Central memory CD4-positive, alpha-beta T cell (primary cell): ENCODE measurements at places on chromosomes 6 and 20.

GRCh38 chr20:63705232-63706026 is 2.3 kb downstream of the ARFRP1 start:
- DNase-seq: no peak

GRCh38 chr6:63816982-63817436 is 181.4 kb downstream of the PHF3 start:
- DNase-seq: no peak

DNA sequence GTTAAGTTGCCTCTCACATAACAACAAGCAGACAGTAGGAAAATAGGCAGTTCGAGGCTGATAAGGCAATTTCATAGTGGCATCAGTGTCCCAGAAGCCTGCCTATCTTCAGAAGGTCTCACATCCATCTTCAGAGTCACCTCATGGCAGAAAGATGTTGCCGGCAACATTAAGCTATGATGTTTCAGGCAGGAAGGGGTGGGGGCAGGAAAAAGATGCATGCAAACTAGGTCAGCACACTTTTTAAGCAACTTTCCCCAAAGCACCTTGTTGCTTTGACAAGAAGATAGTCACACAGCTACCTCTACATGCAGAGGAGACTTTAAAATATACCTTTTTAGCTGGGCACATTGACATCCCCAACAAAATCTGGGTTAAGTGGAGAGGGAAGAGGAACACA is 43.2 kb upstream of the SMIM8 start:
- DNase-seq: peak; percentile 7

DNA sequence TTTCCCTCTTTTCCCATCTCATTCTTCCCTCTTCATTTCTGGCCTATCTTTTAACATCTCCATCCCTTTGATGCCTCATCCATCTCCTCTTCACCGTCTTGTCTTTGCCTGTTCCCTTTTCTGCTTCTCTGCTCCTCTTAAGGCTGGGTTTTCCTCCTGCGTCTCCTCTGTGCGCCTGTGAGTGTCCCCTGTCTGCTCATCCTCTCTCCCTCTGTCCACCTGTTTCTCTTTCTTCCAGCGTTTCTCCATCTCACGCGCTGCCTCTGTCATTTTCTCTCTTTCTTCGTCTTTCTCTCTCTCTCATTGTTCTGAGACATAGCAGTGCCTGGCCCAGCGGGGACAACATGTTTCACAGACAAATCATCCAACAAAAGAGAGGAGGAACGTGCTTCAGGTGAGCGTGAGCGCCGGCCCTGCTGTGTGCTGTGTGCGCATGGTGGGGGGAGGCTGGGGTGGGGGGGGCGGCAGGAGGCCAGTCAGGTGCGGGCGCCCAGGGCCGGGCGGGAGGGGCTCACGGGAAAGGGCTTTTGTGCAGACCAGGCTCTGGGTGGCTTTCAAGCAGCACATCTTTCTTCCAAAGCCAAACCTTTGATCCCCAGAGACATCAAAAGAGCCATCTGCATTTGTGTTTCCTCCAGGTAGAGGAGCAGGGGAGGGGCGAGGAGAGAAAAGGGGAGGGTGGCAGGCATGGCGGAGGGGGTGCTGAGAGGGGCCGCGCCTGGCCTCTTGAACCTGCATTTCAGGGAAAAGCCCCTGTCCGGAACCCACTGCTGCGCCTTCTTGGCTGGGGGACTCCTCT is 121.3 kb downstream of the VEGFA start:
- DNase-seq: no peak

- DNase-seq: no peak
These were observed 140.3 kb upstream of the EYA4 start for GRCh38 chr6:133100865-133101264.

- DNase-seq: no peak
These were observed 7.8 kb upstream of the MTRES1 start for GRCh38 chr6:107020239-107020638.

DNA sequence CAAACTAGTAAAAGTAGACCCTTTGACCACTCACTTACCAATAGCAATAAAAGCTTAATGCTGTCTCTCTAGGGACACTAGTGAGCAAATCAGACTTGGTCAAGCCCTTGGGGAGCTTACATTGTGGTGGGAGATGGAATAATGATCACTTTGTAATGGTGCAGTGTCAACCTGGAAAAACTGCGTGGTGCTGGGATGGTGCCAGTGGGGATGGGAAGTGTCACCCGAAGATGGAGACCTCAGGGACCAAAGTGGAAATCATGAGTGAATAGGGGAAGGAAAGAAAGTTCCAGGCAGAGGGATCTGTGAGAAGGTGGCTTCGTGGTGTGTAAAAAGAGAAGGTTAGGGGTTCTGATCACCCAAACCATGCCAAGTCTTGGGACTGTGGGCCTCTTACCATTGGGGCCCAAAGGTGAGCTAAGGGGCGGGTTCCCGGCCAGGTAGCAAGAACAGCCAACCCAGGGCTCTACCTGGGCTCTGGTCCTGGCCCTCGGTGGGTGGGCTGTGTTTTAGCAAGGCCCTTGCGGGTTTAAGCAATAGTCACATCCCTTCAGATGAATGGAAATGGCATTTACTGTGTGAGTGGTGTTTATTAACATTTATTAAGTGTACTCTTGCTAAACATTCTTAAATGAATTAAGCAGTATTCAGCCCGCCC is 15.5 kb downstream of the DYNLRB1 start:
- DNase-seq: no peak

DNA sequence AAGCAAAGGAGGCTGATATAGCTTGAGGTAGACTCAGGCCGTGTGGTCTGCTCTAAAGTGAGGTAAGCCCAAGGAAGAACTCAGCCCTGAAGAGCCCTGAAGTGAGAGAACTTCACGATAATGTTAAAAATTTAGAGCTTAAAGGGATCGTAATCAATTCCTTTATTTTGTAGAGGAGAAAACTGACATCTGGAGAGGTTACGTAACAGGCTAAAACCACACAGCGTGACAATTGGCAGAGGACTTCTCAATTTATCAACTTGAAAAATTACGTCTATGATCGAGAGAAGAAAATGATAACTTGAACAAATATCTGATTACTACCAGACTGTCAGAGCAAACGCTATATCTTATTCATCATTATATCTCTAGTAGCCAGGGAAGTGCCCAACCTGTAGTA is 121.8 kb upstream of the FOXO3 start:
- DNase-seq: no peak

DNA sequence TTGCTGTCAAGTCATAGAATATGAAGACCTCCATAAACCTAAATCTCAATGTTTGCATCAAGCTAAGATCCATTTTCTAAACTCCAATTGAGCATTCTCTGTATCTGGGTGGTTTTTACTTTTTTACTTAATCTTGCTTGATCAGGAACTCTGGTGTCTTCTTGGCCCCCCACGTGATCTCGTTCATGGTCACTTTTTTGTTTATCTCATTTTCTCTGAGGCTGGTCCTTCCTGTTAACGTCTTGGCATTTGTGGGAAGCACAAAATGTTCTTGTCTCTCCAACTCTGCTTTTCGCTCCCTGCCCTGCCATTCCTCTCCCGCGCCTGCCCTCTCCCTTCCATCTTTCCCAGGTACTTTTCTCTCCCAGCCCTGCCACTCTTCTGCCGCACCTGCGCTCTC is 14.0 kb upstream of the MAPRE1 start:
- DNase-seq: no peak

GRCh38 chr6:10166031-10166430 is 248.8 kb downstream of the TFAP2A start:
- DNase-seq: no peak

DNA sequence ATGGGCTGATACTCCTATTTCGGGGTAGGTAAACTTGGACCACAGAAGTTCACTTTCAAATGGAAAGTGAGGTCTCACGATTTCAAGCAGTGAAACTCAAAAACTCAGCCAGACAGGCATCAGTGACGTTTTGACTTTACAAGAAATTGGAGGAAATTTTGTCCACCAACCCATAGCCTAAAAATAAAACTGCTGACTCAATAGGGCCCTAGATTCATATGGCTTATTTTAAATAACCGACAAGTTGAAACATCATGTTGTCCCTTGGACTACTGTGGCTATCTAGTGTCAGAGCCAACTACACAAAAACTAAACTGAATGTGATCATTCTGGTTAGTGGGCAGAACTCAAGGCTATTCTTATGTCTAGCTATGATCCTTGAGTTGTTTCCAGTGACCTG is 486.3 kb downstream of the GRIK2 start:
- DNase-seq: no peak

- DNase-seq: no peak
These were observed 13.9 kb upstream of the TNFRSF6B start for GRCh38 chr20:63682384-63683139.

GRCh38 chr6:135183002-135183531 is 2.0 kb downstream of the MYB start:
- peak; percentile 41 for DNase-seq

- DNase-seq: no peak
These were observed 93.5 kb downstream of the CEBPB start for GRCh38 chr20:50283922-50284810.

GRCh38 chr20:1434571-1435336 is 31.9 kb downstream of the NSFL1C start:
- DNase-seq: peak; percentile 74

DNA sequence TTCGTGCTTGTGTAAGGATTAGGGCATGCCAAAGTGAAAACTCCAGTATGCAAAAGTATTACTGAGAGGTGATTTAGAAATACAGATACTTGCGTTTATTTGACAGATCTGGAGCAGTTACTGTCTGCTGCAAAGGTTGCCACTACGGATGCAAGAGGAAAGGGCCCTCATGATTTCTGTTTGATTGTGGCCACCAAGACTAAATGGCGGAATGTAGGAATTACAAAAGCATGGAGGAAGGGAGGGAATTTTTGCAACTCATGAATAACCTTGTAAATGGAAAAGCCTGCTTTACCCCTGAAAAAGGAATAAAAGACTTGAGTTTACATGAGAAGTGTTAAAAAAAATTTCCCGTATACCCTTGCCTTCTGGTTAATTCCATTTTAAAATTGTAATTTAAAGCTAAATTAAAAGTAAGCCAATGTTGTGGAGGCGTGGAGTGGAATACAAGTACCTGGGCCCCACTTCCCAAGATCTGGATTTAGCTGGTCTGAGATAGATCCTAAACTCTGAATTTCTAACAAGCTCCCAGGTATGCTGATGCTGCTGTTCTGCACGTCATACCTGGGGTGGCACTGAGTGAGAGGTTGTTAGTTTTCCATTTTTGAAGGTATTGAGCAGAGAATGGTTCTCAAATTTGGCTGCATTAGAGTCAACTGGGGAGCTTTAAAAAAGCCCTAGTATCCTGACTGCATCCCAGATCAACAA is 56.6 kb upstream of the NKX2-2 start:
- DNase-seq: no peak

DNA sequence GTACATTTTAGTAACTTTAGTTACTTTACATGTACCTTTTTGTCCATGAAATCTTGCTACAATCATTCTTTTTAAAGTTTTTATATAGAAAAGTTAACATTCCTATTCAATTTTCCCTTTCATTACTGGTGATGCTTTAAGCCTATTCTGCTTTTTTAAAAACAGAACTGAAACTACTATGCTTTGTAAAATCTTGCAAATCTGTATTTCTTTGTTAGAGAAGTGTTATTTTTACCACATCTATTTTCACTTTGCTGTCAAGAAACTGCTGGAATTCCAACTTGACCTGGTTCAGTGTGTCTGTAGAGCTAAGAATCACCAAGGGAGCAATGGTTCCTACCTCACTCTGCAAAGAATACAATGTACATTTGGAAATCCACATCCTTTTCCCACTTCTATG is 21.8 kb upstream of the SAMD5 start:
- DNase-seq: no peak

DNA sequence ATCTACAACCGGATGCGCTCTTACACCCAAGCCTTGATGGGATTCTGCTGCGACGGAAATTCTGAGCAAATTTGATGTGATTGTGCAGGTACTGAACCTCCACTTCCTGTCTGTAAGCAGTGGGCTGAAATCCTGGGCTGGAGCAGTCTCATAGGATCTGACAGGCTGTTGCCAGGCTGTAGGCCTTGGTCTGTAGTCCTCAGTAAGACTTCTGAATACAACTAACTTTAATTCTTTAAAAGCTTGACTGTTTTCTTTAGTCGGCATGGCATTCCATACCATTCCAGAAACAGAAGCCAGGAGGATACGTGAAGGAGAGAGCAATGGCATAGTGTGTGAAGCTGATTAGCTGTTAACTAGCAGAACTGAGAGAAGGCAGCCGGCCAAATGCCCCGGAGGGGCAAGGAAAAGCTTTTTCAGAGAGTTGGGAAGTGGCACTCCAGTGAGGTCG is 68.3 kb downstream of the ADTRP start:
- DNase-seq: peak; percentile 66
